ENCODE measurements at places on chromosomes 11 and 22. TPM values are rescaled to one million over a fixed set of nuclear protein-coding genes. Genes with fewer than 3 reads are reported as not detected.

The DKK3 gene
- 143 TPM for total RNA-seq

The TSSK2 gene
- total RNA-seq: not detected

The BIK gene
- total RNA-seq: 0.86 TPM

The TYR gene
- total RNA-seq: not detected

The PHF21B gene
- total RNA-seq: not detected

The PNPLA3 gene
- 6.4 TPM for total RNA-seq
